ENCODE measurements at places on chromosomes 11 and 22.

GRCh38 chr11:25583596-25583995 lies 748.3 kb upstream of the ANO3 start:
- DNase-seq: no peak

- no peak for DNase-seq
Measured at GRCh38 chr22:32622004-32622743, 147.6 kb downstream of the FBXO7 start.

GRCh38 chr22:36334821-36335603 lies 52.8 kb downstream of the MYH9 start:
- no peak for DNase-seq

DNA sequence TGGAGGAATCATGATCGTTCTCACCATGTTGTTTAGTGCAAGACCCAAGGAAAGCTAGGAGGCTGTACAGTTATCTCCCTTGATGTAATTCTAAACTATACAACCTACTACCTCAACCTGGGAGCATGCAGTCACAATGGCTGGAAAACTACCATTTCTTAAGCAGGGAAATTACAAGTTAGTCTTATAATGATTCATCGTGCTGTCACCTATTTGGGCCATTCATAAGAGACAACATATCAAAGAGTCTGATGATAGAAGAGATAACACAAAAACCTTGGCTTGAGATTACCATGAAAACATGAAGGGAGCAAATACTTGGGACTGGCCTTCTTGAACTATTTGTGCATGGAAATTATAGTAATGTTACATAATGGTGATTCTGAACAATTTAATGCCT lies 30.5 kb upstream of the BLID start:
- no peak for DNase-seq

- no peak for DNase-seq
Measured at GRCh38 chr11:130436171-130436570, 7.8 kb upstream of the ADAMTS8 start.

- no peak for DNase-seq
Measured at GRCh38 chr11:100825626-100826025, 138.5 kb downstream of the ARHGAP42 start.

DNA sequence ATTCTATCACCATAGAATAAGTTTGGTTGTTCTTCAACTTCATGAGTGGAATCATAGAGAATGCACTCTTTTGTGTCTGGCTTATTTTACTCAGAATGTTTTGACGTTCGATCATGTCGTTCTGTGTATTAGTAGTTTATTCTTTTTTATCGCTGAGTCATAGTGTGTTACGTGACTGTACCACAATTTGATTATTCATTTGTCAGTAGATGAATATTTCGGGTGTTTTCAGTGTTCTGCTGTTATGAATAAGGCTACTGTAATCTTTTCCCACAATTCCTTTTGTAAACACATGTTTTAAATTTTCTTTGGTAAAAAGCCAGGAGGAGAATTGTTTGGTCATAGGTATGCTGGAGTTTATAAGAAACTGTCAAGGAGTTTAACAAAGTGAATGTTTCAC lies 279.9 kb upstream of the B3GAT1 start:
- DNase-seq: no peak

DNA sequence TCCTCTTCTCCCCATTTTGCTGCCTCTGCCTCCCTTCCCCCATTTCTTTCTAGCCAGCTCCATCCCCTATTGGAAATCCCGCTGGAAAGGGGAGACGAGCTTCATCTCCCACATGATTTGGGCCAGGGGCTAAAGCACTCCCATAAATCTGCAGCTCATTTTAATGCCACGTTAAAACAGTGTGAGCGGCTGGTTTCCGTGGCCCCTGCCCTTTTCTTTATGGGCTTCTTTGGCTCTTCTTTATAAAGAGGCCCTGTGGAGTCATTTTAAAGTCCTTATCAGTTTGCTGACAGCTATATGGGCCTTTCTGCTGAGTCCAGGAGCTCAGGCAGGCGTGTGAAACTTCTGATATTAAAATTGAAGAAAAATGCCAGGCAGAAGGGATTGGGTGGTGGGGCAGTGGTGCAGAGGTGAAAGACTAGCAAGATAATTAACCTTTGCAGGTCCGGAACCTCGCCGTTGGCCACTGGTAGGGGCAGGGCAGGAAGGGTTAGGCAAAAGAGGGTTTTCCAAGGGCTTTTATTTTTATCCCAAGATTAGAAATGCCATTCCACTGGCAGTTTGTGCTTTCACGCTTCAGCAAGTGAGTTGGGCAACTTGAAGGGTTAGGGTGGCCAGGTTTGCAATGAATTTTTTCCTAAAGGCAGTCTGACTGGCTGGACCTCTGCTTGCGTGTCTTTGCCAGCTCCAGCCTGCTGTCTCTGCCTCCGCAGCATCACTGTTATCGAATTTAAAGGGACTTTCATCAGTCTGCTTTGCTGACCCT lies 44.3 kb downstream of the EXT2 start:
- no peak for DNase-seq

DNA sequence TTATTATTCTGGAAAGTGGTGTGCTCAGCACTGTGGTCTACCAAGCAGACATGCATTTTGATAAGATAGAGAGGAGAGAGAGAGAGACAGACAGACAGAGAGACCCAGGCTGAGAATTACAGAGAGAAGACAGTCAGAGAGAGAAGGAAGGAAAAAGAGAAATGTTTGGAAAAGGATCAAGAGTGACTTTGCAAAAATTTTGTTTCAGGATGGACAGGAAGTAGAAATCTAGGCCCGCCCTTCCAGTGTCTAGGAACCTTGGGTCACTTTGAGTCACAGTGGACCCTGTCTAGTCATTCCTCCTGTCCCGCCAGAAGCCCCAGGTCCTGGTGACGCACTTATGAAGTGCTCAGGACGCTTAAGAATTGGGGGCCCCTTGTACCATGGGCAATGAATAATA lies 166.7 kb downstream of the ST3GAL4 start:
- DNase-seq: no peak

DNA sequence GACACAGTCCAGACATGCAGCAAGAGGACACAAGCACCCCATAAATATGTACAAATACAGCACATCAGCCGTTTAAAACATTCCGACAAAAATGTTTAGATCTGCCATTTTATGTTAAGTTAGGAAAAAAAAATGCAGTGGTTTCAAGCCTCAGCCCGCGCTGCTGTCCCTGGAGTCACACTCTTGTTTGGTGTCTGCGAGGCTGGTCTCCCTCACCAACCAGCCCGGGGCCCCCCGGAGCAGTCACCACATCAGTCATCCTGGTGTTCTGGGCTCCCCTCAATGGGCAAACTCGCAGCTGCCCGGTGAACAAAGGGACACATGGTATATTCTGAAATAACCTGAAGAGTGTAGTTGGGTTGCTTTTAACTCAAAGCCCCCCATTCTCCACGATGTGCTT lies 1022.2 kb downstream of the BRD1 start:
- no peak for DNase-seq

- no peak for DNase-seq
Measured at GRCh38 chr22:17172029-17172833, 13.2 kb upstream of the HDHD5 start.

GRCh38 chr11:115585361-115586024 lies 81.3 kb upstream of the CADM1 start:
- no peak for DNase-seq

DNA sequence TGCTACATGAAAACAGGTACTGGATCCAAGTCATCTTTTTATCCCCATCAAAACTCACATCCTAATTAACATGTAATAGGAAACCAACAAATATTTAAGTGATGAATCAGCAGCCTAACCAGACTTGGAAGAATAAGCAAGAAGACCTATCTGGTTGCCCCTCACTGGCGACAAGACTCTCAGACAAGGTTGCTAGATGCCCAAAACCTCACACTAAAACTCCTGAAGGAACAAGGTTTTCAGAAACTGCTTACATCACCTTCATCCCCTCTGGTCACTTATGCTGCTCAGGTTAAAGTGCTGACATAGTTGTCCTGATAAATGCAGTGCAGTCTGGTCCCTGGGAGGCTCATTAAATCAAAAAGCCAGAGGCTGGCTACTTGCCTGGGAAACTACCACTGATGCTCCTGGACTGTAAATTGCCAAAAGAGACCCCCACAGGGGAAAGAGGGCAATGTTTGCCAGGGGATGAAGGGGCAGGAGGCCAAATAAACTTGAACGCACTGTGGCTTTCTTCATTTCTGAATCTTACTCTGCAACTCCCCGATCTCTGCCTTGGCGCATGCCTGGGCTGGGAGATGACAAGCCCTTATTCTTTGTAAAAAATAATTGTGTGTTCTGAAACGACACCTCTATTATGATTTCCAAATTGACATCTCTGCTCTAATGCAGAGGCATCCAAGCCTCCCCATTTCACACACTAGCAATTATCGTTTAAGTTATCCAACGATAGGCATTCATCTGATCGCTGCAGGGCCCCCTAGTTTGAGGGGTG lies 72.7 kb downstream of the AMBRA1 start:
- DNase-seq: no peak

GRCh38 chr11:78954696-78955095 lies 380.0 kb upstream of the NARS2 start:
- no peak for DNase-seq

DNA sequence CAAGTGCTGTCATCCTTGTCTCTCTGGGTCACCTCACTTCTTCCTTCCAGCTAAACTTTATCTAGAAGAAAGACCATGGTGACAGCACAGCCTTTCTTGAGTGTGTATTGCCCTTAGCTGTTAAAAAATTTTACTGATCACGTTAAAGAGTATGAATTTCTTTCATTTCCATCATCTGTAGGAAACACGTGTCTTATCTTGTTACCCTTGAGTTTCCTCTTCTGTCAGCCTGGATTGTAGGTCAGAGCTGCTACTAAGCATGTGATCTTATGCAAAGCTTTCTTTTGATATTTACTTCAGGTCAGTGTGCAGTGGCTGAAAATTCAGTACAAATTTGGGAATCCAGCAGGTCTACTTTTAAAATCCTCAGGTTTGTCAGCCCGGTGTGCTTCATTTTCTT lies 512.2 kb upstream of the ARHGAP42 start:
- no peak for DNase-seq

DNA sequence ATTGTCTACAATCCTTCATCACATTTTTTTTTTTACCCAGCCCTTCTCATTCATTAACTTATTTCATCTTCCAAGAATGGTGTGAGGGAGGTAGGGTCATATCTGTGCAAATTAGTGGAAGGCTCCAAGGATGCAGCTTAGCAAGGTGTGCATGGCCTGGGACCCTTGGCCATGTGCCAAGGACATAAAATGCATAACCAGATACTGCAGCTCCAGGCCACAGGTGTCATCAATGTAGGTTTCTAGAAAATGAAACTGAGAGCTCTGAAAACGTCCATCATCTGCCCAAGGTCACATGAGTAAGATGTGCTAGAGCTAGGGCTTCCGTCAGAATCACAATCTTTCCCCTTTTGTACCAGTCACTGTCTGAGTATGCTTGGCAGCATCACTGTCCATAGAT lies 29.8 kb downstream of the ANKK1 start:
- DNase-seq: no peak

GRCh38 chr11:118619444-118620197 lies 12.2 kb downstream of the PHLDB1 start:
- DNase-seq: no peak

DNA sequence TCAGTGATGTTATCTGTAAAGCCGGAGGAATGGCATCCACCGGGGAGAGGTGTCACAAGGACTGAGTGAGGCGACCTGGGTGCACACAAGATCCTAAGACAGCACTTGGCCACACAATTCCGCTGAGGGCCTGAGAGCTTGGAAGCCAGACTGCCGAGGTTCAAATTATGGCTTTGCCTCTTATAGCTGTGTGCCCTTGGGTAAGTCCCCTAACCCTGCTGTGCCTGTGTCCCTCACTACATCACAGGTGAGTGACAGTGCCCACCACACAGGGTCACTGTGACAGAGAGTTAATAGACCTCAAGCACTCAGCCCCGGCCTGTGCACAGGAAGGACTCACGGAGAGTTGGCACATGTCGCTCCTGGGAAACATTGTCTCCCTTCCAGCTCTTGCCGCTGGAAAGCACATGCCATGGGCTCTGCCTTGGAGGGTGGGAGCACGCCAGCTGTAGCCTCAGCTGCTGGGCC lies 592 bp downstream of the RHOD start:
- DNase-seq: no peak

- no peak for DNase-seq
Measured at GRCh38 chr11:34397120-34397519, 39.3 kb upstream of the ABTB2 start.

- no peak for DNase-seq
Measured at GRCh38 chr11:121936781-121937447, 179.1 kb downstream of the BLID start.

DNA sequence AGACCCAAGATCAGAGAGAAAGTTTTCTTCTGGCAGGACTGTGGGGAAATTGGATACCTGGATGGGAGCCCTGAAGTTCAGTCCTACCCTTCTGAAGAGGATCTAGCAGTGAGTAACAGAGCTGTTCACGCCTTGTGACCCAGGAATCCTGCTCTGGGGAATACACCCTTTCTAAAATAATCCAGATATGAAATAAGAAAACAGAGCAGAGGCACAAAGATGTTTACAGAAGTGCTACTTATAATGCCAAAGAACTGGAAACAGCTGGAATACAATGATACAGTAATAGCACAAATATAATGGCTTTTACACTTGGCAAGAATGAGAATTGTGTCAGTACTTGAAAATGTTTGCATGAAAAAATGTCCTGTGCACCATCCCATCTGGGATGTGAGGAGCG lies 304.0 kb upstream of the NARS2 start:
- no peak for DNase-seq

DNA sequence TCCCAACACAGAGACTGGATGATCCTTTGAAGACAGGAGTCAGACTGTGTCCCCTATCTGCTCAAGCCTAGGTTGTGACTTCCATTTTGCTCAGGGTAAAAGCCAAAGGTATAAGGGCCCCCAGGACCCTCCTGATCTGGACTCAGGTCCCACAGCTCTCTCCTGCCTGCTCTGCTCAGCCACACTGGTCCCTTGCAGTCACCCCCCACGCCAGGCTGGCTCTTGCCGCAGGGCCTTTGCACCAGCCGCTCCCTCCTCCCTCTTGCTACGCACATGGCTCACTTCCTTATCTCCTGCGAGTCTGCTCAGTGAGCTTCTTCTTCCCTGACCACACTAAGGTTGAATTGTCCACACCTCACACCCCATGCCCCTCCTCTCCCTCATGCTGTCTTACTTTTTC lies 28.4 kb upstream of the CACNG2 start:
- DNase-seq: no peak

- DNase-seq: no peak
Measured at GRCh38 chr11:81674211-81674610, 1059.5 kb downstream of the FAM181B start.

- no peak for DNase-seq
Measured at GRCh38 chr11:68050371-68050841, 11.6 kb downstream of the TCIRG1 start.

Data from stimulated activated CD8-positive, alpha-beta memory T cell treated with anti-CD3 and anti-CD28 coated beads, Interleukin-2, amount 100 ng/mL, for 48 hours (primary cell).